Stimulated activated CD4-positive, alpha-beta T cell treated with anti-CD3 and anti-CD28 coated beads, Interleukin-12 subunit alpha, Interleukin-12 subunit beta, amount 100 ng/mL, for 4 hours (primary cell): ENCODE measurements at places on chromosomes 5 and 9.
A peak's percentile ranks its signal among the peaks of the same experiment; 100 is the strongest.

GRCh38 chr9:36868586-36869282, 165.3 kb downstream of the PAX5 start:
- no peak for DNase-seq

GRCh38 chr5:167381457-167381856, 910.0 kb upstream of the WWC1 start:
- no peak for DNase-seq

DNA sequence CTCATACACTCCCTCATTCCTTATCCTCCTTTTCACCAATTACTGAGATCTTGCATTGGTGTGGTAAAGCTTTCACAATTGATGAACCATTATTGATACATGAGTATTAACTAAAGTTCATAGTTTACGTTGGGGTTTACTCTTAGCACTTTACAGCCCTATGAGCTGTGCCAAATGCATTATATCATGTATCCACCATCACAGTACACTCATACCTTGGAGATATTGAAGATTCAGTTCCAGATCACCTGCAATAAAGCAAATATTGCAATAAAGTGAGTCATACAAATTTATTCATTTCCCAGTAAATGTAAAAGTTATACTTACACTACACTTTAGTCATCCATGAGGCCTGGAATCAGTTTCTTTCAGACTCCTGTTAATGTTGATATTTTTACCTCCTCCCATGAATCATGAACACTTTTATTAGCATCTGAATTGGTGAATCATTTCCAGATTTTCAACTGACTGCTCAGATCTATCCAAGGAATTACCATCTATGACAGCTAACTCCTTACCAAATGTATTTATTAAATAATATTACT, 546.6 kb upstream of the PTPRD start:
- no peak for DNase-seq

DNA sequence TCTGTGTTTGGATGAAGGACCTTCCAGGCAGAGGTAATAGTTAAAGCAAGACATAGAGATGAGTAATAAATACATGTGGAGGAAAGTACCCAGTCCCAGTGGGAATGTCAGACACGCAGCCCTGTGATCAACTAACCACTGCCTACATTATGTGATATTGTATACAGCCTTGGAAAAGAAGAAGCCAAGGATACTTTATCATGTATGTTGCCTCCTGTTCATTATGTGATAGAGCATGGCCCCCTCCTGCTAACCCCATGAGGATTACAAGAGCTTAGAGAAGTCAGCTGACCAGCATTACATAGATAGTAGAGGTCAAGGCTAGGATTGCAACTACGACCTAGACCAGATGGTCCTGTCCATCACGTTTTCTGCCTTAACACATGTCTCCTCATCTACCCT, 497.0 kb upstream of the TNC start:
- DNase-seq: no peak

DNA sequence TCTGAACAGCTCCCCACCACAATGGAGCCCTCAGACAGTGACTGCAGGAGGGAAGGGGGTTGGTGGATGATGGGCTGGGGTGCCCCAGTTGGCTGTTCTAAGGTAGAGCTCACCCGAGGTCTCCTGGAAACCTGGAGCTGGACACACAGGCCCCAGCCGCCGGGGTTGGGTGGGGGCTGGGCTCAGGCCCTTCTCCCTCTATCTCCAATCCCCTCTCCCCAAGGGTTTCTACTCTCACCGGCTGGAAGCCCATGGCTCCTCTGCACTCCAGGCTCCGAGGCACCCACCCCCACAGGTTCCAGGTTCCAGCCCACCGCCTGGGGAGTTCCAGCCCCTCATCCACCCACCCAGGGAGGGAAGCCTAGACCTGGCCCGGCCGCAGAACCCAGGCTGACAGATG, 766 bp downstream of the NR5A1 start:
- DNase-seq: no peak

GRCh38 chr9:111926421-111926875, 29.8 kb downstream of the UGCG start:
- peak; percentile 30 for DNase-seq

- no peak for DNase-seq
These were observed 267.0 kb upstream of the TYRP1 start for GRCh38 chr9:12425878-12426864.

- no peak for DNase-seq
These were observed 389.5 kb downstream of the KIF4B start for GRCh38 chr5:155402927-155403640.

DNA sequence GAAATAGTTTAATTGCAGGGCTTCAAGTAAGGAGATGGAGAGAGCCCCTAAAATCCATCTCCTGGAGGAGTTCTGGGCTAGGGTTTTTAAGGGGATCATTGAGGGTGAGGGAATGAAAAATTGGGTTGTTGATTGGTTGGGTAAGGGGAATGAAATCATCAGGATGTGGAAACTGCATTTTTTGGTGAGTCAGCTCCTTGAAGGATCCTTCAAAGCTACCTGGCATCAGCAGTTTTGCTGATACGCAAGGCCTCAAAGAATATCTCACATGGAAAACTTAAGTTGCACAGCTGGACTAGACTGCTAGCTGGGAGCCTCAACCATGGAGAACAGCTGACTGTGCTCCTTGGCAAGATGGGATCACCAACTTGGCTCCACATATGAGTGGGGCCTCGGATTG, 136.7 kb downstream of the FGF10 start:
- no peak for DNase-seq

DNA sequence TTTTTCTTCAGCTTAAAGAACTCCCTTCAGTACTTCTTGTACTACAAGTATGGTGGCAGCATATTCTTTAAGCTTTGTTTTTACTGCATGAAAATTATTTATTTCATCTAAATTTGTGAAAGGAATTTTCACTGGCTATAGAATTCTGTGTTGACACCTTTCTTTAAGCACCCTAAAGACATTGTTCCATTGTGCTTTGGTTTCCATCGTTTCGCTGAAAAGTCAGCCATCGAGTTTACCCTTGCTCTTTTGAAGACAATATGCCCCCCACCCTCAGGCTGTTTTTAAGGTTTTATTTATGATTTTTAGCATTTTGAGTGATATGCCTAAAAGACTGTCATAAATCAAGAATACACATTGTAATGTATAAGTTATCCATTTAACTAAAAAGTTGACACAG, 27.3 kb upstream of the COL5A1 start:
- DNase-seq: no peak

- DNase-seq: peak; percentile 2
These were observed 31.6 kb downstream of the PTGS1 start for GRCh38 chr9:122402403-122402871.

DNA sequence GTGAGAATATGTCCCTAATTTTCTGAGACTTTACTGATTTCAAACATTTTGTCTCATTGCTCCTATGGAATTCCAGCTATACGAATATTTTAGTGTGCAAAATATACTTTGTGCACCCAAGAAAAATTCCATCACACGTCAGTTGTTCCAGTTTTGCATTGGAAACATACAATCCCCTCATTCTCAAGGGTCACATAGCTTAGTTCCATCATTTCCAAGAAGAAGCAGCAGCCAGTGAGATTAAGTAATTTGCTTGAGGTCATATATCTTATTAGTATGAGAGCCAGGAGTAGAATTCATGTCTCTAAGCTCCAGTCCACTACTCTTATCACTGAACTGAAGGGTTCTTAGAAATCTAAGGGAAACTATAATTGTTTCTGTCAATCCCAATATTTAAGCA, 746.7 kb upstream of the C9orf72 start:
- no peak for DNase-seq
